A673 (cell line): ENCODE measurements at places on chromosomes 3 and 15.

GRCh38 chr3:178491751-178492150 is 44.5 kb upstream of the KCNMB2 start:
- no peak for DNase-seq

GRCh38 chr3:54421943-54422342 is 299.6 kb downstream of the CACNA2D3 start:
- DNase-seq = no peak

DNA sequence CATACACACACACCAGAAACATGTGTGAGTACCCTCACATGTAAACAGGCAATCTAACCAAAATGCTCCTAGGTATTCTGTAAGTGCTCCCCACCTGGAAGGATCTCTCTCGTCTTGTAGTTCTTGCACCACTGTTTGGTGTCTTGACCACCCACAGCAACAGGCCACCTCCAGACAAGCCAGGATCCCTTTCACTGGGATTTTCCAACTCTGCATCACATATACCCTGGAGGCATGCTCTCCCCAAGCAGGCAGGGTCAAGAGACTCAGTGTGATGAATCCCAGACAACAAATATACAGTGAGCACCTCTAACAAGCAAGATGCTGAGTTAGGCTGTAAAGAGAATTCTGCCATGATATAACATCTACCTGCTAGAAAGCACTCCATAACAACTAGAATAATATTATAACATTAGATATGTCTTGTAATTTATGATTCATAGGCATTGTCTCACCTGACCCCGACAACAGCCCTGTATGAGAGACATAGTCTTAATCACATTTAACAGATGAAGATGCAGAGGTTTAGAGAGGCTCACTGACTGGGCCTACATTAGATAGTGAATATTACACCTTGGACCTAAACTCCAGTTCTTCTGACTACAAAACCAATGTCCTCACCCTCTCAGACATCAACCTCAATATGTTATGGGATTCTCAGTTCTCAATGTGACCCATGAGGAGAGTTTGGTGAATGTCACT is 76.5 kb upstream of the BCL6 start:
- no peak for DNase-seq

DNA sequence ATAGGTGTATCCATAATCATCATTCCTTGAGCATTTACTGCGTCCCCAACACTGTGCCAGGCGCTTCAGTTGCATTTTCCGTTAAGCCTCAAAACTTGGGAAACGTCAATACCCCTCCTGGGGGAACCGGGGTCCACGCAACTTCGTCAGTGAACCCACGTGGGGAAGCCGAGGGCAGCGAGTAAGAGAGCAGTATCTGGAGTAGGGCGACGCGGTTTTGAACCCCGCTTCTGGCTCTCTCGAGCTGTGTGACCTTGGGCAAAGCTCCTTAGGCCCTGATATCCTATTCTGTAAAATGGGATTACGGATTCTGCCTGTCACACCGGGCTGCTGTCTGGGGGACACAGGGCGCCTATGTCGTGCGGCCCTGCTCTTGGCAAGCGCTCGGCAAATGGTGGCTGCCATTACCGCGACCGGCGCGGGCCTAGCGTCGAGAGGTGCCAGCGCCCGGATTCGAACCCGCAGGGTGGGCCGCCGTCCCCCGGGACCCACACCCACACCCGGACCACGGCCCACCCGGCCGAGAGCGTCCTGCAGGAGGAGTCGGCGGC is 590 bp downstream of the POLG start:
- DNase-seq = no peak

DNA sequence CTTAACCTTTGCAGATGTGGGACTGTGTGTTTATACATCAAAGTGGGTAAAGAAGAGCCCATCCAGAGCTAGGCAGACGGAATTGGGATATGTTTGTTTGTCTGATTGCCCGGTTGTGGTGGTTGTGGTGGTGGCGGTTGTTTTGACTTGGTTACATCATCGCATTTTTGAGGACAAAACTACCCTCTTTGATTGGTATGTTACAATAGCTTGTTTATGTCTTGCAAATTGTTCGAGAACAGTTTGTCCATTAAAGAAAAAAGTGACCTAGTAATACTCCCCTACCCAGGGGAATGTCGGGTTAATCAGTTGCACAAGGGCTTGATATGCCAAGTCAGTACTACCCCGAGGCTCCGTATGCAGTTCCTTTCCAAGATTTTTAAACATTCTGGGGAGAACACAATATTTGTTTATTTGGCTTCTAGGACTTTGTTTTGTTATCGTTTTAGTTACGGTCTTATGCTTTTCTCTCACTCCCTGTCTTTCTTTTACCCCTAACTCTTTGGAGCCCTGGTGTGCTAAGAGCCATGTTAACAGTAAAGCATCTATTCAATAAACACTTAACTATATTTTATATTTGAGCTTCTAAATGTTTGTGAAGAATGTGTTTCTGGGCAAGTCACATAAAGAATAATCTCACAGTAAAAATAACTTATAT is 315.4 kb downstream of the LPP start:
- DNase-seq = no peak

DNA sequence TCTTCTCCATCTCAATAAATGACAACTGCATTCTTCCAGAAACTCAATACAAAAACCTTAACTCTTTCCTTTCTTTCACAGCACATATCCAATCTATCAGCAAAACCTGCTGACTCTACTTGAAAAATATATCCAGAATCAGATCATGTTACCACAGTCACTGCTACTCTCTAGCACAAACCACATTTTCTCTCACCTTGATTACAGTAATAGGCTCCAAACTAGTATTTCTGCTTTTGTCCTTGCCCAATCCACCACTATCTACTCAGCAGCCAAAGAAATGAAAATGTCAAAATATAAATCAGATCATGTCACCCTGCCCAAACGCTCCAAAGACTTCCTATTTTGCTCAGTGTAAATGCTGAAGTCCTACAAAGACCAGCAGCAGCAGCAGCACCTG is 15.2 kb downstream of the TMCC1 start:
- DNase-seq = no peak

DNA sequence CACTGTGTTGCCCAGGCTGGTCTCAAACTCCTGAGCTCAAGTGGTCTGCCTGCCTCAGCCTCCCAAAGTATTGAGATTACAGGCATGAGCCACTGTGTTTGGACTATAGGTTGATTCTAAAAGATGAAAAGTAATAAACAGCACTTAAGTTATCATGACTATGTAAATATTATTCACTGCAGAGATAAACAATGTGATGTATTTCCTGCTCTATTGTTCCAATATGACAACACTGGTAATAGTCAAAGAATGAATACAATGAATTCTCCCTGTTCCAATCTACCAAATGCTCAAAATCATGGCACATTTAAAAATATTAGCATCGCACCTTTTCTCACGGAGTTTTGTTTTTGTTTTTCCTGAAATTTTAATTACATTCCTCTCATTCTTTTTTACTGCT is 36.8 kb upstream of the TBL1XR1 start:
- DNase-seq = no peak

- DNase-seq = no peak
Measured at GRCh38 chr3:45858809-45859543, 17.1 kb upstream of the LZTFL1 start.
